Stimulated activated naive CD4-positive, alpha-beta T cell (primary cell): ENCODE measurements at places on chromosomes 11 and 22.
A peak's percentile ranks its signal among the peaks of the same experiment; 100 is the strongest.

- DNase-seq, result no peak
These were observed 44.1 kb downstream of the PAX6 start for GRCh38 chr11:31767066-31767465.

DNA sequence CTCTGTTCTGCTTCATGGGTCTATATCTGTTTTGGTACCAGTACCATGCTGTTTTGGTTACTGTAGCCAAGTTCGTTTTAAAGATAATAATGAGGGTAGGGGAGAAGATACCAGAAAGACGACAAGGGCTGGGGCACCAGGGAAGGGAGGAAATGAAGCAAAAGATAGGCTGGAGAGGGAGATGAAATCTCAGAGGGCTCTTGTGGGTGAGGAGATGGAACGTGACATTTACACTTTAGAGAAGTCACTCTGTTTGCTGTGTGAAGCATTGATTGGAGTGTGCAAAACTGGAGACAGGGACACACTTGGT, 33.5 kb downstream of the OR4D9 start:
- DNase-seq, result no peak

DNA sequence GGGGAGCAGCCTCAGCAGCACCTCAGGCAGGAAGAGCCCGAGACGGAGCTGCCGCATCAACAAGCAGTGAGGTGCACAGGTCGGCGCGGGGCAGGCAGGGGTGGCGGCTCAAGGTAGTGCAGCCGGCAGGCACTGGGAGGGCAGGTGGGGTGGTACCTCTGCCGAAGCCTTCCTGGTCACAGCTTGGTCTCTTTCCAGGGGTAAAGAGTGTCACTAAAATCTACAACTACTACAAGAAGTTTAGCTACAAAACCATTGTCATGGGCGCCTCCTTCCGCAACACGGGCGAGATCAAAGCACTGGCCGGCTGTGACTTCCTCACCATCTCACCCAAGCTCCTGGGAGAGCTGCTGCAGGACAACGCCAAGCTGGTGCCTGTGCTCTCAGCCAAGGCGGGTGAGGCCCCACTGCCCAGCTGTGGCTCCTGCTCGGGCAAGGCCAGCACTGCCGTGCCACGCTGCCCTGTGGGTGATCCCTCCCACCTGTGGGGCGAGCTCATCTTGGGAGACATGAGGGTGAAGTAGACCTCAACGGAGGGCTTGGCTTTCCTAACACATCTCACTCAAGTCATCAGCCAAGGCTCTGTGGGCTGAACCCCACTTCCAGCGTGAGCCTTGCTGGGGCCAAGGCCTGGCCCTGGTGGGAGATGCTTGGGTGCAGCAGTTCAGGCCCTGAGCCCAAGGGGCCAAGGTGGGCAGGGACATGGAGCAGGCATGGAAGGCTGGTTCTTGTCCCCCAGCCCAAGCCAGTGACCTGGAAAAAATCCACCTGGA, 13.6 kb downstream of the GATD1 start:
- DNase-seq, result no peak

GRCh38 chr11:102926961-102927623, 28.4 kb downstream of the MMP13 start:
- no peak for DNase-seq

DNA sequence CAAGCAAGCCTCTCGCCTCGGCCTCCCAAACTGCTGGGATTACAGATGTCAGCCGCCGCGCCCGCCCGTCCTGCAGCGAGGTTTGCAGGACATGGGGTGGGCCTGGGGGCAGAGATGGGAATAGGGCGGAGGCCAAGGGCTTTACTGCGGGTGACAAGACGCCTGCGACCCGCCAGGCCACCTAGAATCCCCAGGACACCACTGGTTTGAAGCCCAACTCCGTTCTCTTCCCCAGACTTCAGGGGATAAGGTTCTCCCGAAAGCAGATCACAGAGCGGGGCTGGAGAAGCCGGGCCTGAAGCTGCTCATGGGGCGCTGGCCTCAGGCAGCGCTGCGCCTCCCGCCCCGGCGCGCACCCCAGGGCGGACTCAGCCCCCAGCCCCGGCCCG, 354 bp downstream of the POLR2L start:
- DNase-seq, result no peak

- DNase-seq, result peak; percentile 15
These were observed 10.4 kb downstream of the KIRREL3 start for GRCh38 chr11:126989942-126990715.

- no peak for DNase-seq
These were observed 1.5 kb downstream of the ADAMTS8 start for GRCh38 chr11:130426837-130427341.

DNA sequence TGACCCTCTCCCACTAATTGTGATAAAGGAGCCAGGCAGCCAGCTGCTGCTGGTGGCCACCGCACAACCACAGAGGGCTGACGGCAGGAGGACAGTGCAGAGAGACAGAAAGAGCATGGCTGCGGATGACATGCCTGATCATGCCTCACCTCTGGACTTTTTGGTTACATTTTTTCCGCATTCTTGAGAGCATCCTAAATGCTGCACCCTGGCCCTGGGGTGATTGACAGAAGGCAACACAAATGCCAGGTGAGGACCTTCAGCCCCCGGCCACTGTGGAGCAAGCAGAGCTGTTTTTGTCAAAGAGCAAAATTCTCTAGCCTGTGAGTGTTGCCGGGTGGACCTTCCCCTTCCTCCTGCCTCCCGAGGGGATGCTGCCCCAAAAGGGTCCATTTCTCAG, 78.5 kb downstream of the RPS6KA4 start:
- DNase-seq, result no peak

GRCh38 chr22:28773461-28773867, 969 bp downstream of the CCDC117 start:
- DNase-seq, result peak; percentile 15

- DNase-seq, result no peak
These were observed 858.1 kb downstream of the OPCML start for GRCh38 chr11:132674151-132674550.

GRCh38 chr11:10327254-10327653, 22.4 kb downstream of the ADM start:
- DNase-seq, result no peak

GRCh38 chr11:39374963-39375698, 2084.3 kb downstream of the LRRC4C start:
- DNase-seq, result no peak

- DNase-seq, result no peak
These were observed 68.3 kb downstream of the BCR start for GRCh38 chr22:23248583-23248982.

DNA sequence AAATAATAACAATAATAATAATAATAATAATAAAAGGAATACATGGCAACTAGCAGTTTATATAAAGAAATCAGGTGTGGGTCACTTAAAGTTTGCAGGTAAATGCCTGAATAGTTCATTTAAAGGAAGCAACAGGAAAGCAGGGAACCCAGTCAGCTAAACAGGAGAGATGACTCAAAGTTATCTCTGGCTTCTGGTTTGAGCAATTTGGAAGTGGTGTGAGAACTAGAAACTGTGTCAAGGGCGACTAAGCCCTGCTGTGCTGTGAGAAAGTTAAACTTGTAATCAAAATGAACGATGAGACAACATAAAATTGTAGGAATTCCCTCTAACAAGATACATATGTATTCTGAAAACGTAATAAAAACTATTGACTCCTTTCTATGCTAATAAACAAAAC, 35.5 kb downstream of the SLC22A9 start:
- no peak for DNase-seq

DNA sequence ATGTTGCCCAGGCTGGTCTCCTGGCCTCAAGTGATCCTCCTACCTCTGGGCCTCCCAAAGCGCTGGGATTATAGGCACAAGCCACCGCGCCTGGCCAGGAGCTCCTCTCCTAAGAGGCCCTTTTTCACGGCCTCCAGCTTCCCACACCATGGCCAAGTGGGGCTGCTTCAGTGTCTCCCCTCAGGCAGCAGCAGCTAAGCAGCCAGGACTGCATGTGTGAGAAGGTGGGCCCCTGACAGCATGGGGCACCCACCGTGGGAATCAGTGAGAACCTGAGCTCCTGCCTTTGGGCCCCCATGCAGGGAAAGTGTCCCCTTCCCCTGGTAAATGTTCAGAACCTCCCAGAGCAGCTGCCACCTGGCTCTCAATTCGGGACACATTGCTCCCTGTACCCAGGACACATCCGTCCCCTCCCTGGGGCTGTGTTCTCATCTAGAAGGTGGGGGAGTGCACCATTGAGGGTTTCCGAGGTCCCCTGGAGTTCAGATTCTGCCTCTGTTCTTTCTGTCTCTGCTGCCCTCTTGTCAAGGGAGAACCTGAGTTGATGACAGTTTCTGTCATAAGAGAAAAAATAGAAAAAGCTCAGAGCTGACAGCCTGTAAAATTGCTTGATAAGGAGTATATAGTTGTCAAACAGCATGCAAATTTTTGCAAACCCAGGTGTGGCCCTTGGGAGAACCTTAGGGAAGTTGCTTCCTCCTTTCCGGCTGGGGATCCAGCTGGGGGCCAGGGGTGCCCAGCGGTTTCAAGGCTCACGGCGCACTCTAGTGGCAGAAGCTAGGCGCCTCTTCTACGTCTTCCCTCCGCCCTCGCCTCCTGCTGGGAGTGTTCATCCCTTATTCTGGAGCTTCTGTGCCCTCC, 29.7 kb downstream of the FAM83F start:
- peak; percentile 44 for DNase-seq

DNA sequence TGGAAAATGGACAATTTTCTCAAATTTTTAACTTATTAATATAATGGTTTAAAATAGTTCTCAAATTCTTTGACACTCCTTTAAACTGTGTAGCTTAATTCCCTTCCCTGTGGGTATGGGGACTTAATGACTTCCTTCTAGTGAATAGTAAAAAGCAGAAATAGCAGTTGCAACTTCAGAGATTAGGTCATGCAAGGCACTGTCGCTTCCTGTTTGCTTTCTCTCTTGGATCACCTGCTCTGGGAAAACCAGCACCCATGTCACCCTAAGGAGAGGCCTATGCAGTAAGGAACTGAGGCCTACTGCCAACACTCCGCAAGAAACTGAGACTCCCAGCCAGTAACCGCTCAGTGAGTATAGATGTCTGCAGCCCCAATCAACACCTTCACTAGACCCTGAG, 5.5 kb upstream of the PANX3 start:
- no peak for DNase-seq

DNA sequence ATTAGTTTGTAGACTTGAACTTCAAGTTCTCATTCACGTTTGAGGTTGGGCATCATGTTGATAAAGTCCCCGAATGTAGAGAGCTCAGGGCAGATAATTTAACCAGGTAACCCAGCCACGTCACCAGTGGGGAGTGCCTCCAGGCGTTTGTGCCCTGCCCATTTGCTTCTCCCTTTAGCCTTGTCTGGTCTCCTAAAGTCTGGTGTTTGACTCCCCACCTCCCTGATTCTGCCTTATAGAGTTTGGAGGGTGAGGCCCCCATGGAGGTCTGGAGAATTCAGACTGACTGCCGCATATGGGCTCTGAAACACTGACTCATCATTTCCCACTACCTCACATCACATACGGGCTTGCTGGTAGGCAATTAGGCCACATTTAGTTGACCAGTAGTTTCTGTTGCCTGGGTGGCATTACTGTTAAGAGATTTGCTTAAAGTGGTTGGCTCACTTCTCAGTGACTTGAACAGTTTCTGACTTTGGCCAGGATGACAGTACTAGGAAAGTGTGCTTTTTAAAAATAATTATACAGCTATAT, 99.3 kb upstream of the GAL start:
- DNase-seq, result no peak

DNA sequence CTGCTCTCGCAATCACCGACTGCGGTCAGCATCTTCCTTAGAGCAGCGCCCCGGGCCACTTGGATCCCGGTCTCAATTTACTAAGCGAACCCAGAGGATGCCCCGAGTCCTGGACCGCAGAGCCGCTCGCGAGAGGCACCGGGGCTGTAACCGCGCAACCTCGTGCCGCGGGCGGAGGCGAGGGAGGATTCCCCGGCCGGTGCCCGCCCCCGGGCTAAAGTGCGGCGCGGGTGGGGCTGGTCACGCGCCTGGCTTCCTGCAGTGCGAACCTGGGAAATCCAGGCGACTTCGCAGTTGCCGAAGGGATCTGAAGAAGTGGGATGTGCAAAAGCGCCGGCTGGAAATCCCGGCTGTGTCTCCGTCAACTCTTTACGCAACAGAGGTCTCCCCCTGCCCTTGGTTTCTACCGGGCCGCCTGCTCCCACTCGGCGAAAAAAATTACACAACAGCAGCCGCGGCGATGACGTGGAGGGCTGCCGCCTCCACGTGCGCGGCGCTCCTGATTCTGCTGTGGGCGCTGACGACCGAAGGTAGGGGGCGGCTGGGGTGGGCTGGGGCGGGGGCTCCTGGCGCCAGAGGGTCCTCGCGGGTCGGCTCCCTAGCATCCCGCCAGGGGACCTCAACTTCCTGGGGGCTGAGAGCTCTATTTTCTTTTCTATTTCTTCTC, at the start of gene NCR3LG1:
NCR3LG1 (plus strand) TSS at position 291 of the 667 bp plus-strand sequence; CDS start at position 461, 170 bp downstream.
- peak; percentile 67 for DNase-seq

DNA sequence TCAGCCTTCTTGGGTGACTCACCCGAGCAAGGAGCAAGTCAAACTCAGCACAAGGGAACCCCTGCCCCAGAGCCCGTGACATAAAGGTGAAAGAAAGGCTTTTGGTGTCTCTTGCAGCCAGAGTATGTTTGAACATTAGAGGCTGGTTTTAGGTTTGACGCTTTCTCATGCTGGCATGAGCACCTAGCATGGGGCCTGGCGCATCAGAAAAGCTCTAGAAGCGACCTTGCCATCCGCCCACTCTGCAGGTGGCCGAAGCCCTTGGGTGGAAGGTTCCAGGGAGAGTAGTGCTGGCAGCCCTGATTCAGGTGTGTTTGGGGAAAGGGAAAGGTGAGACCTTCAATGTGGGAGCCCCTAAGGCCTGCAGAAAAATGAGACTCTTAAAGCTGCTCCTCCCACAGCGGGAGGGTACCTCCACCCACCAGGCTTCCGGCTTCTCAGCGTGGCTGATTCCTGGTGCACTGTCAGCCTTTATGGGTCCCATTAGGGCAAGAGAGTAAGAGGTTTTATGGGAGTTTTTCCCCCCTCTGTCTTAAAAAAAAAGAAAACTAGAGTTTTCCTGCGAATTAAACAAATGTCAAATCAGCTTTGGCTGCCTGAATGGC, 88.4 kb downstream of the GRIK4 start:
- DNase-seq, result no peak

DNA sequence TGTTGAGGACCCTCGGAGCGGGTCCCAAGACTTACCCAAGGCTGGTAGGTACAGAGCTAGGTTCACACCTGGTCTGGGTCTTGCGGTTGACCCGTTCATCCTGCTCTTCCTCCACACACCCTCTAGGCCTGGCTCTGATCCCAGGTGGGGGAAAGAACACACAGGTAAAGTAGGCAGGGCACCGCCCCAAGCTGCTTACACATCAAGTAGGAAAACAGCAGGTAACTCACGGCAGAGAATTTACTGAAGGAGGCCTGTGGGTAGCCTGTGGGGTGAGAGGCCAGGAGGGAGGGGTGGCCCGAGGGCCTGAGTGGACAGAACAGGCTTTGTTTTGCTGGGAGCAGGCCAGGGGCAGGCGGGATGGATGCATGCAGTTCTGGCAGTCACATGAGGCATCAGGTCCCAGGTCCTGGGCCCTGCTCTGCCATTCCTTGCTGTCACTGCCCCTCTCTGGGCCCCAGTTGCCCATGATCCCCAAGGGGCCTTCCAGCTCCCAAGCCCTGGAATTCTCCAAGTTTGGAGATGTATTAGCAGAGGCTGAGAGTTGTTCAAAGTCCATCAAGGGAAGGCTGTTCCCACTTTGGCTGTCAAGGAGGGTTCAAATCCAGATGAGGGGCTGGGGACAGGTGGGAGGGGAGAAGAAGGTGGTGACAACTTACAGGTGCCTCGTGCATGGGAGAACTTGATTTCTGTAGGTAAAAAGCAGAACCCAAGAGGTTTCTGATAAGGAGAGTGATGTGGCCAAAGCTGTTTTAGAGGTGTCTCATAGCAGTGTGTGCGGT, 5.7 kb downstream of the TSKU start:
- no peak for DNase-seq
